ENCODE measurements at places on chromosomes 1 and 21. TPM values are rescaled to one million over a fixed set of nuclear protein-coding genes. Genes with fewer than 3 reads are reported as not detected.

The NPPA gene
- total RNA-seq, result not detected

The PPIE gene
- 31.0 TPM for total RNA-seq

The L1TD1 gene
- total RNA-seq, result not detected

The CLIC6 gene
- total RNA-seq, result not detected

The FLG2 gene
- total RNA-seq, result not detected

The RXRG gene
- not detected for total RNA-seq

The FGGY gene
- total RNA-seq, result 16.0 TPM

Measured in smooth muscle cell of the umbilical artery (primary cell).